ENCODE measurements at places on chromosomes 13 and 19.

- DNase-seq = no peak
Observed at GRCh38 chr13:98157188-98157587, 14.3 kb downstream of the FARP1 start.

DNA sequence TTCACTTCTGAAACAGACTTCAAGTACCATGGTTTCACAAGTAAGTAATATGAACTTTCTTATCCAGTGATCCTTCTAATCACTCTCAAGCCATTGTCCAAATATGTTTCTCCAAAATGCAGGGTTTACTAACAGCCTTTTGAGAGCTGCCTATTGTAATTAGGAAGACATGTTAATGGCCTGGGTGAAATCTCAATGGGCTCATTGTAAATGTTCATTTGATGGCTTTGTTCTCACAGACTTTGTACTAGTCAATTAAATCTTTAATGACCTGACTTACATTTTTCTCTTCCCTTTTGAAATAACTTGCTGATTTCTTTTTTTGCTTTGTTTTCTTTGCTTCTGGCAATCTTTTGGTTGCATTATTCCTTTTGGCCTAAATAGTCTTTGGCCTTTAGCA is 444.8 kb downstream of the LIG4 start:
- DNase-seq = no peak

- peak; percentile 68 for DNase-seq
Observed at GRCh38 chr19:16025108-16026101, 50.9 kb upstream of the TPM4 start.

DNA sequence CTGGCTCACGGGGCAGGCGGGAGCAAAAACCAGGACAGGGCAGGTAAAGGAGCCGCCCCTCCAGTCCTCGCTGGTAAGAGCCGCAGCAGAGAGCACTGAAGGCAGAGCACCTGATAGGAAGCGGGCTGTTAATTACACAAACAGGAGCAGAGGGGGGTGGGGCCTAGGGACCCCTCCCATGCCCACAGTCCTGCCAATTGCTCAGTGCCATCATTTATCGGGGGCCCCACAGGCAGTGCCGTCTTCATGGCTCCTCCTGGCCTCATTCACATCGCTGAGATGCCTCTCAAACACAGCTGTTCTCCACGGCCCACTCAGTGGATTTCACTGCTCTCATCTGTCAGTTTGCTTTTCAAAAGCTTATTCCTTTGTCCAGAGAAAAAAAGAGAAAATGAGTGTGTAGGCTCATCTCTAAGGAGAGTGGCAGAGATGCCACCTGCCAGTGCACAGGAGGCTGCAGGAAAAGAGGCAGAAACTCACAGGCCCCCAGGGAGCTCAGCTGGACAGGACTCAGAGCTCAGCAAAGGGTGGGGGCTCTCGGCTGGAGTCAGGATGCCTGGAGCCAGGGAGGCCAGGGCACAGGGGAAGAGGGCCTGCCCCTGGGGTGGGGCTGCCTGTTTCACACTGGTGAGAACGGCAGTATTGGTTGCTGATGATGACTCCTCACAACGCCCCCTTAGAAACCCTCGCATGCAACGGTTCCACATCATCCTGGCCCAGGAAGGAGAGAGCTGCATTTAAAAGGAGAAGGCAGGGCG is 174.6 kb downstream of the COL4A1 start:
- no peak for DNase-seq

- no peak for DNase-seq
Observed at GRCh38 chr13:42567906-42568305, 6.0 kb upstream of the TNFSF11 start.

- no peak for DNase-seq
Observed at GRCh38 chr19:18500799-18501198, 21.1 kb downstream of the ELL start.

DNA sequence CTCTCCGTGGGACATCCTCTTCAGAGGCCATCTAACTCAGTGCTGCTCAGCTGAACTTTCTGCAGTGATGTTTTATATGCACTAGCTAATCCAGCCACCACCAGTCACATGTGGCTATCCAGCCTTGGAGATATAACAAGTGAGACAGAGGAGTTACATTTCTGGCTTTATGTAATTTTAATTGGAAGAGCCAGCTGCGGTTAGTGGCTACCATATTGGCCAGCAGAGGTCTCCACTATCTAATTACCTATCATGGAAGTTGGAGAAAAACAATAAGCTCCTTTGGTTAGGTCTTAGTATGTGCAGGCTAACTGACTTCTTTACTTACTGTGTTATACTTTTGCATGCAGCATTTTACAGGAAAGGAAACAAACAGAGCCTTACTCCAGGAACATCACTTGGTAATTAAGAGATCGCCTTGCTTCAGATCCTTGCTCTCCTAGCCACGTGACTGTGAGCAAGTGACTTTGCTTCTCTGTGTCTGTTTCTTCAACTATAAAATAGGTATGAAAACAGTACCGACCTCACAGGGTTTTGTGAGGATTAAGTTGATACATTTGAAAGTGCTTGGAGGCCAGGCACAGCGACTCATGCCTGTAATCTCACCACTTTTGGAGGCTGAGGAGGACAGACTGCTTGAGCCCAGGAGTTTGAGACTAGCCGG is 1.6 kb upstream of the KLK10 start:
- peak; percentile 54 for DNase-seq

GRCh38 chr19:46674416-46675178 is 13.6 kb upstream of the DACT3 start:
- DNase-seq = peak; percentile 77

GRCh38 chr19:41218615-41219507 is at the start of gene AXL:
Gene AXL (plus strand): TSS chr19:41219223. CDS start chr19:41219393, 170 bp downstream.
- peak; percentile 68 for DNase-seq

DNA sequence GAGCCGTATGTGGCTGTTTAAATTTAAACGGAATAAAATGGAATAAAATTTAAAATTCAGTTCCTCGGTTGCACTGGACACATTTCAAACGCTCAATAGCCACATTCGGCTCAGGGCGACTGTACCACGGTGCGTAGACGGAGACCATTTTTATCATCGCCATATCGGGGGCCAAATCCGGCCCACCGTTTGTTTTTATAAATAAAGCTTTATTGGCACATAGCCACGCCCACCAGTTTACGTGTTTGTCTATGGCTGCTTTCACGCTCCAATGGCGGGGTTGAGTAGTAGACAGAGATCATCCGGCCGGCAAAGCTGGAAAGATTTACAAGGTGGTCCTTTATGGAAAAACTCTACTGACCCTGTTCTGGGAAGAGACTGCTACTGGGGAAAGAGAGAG is 33.0 kb downstream of the PTPRS start:
- DNase-seq = no peak

DNA sequence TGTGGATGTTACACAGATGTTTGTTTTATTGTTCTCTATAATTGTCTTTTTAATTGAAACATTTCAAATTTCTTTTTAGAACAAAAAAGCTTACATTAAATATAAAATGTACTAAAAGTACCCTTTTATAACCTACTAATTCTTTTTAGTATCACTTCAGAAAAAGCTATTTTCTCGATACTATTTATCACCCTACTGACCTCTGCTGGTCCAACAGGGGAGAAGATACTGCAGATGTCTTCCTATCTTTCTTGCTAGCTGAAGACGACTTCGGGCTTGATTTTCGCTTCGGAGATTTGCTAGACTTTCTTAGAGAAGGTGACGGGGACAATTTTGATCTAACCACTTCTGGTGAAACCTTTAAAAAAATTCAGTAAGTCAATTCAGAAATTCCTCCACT is 42.4 kb downstream of the ZC3H13 start:
- no peak for DNase-seq

DNA sequence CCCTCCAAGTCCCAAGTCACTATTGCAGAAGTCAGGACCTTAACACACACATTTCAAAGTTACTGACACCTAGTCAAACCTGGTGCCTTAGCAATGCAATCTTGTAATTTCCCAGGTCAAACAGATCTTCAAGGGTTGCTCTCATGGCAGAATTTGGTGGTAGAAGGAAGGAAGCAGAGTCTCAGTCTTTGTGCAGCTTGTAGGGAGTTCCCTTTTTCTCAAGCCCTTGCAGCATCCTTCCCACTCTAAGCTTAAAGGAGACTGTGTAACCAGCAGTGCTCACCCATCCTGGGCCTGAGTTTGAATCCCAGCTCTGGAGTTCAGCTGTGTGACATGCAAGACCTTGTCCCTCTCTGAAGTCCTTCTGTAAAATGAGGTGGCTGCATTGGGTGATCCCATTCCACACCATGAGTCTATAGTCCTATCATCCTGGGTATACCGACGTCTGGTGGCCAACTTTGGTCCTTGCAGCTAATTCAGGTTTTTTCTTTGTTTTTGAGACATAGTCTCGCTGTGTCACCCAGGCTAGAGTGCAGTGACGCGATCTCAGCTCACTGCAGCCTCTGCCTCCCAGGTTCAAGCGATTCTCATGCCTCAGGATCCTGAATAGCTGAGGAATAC is 9.8 kb downstream of the SIGLEC10 start:
- peak; percentile 55 for DNase-seq

DNA sequence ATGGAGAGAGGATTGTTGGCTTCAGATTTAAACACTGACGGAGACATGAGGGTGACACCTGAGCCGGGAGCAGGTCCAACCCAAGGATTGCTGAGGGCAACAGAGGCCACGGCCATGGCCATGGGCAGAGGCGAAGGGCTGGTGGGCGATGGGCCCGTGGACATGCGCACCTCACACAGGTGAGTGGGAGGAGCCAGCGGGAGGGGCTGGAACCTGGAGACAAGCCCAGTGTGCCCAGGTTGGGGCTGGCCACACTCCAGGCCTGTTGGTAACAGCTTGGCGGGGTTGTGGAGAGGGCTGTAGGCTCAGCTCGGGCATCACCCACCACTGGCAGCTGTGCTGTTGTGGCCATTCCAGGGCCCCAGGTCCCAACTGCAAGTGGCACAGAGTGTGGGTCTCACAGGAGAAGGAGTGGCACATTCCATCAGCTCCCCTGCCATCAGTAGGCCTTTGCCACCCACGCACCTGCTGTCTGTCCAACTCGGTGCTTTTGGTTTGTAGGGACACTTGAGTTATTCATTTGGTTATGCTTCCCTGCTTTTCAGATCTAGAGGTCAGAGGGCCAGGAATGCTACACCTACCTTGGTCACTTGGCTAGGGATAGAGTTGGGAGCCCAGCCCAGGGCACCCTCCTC is 49.8 kb downstream of the TSSK6 start:
- DNase-seq = no peak

DNA sequence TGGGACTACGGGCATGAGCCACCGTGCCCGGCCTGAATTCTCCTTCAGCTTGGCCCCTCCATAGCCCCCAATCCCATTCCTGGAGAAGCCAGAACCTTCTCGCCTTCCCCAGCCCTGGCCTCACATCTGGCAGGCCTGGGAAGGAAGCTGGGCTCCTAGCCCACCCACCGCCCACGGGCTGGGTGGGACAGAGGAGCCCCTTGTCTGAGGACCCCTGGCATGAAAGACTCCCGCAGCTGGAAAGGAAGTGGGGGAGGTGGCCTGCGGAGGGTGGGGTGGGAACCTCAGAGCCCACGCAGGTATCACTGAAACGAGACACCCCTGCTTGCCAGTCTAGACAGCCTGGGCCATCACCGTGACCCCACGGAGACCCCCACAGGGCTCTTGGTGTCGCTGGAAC is 7.7 kb upstream of the NANOS3 start:
- DNase-seq = no peak

DNA sequence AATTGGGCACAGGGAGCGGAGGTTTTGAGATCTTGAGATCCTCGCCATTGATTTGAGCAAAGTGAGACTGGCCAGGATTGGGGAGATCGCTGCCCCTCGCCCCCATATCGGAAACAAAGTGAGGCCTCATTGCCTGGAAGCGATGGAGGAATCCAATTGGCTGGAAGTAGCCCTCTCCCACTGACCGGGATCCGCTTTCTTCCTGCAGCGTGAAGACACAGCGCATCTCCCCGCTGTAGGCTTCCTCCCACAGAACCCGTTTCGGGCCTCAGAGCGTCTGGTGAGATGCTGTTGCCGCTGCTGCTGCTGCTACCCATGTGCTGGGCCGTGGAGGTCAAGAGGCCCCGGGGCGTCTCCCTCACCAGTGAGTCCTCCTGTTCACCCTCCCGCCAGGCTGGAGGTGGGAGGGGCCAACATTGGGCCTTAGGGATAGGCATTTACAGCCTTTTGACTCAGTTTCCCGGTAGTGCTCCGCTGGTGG is 438 bp downstream of the PRKCSH start:
- DNase-seq = peak; percentile 54

DNA sequence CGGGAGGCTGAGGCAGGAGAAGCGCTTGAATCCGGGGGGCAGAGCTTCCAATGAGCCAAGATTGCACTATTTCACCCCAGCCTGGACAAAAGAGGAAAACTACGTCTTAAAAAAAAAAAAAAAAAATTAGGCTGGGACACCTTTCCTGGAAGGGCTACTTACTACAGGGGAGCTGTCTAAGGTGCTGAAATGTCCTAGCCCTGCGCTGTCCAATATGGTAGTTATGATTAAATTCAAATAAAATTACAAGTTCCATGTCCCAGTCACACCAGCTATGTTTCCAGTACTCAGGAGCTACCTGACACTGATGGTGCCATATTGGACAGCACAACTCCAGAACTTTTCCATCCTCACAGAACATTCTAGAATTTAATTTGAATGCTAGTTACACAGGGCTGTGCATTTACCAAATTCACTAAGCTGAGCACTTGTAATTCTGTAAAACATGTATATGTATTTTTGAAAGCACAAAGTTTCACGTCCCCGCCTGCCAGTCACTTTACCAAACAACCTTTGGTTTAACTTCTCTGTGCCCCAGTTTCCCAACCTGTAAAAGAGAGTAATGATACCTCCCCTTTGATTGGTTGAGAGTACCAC is 9.2 kb upstream of the ZSCAN22 start:
- DNase-seq = peak; percentile 57

GRCh38 chr13:110894086-110894485 is 20.8 kb downstream of the ANKRD10 start:
- DNase-seq = no peak

- DNase-seq = no peak
Observed at GRCh38 chr19:1026783-1027649, 608 bp downstream of the CNN2 start.

- no peak for DNase-seq
Observed at GRCh38 chr19:56103027-56103614, 18.0 kb downstream of the ZNF787 start.

DNA sequence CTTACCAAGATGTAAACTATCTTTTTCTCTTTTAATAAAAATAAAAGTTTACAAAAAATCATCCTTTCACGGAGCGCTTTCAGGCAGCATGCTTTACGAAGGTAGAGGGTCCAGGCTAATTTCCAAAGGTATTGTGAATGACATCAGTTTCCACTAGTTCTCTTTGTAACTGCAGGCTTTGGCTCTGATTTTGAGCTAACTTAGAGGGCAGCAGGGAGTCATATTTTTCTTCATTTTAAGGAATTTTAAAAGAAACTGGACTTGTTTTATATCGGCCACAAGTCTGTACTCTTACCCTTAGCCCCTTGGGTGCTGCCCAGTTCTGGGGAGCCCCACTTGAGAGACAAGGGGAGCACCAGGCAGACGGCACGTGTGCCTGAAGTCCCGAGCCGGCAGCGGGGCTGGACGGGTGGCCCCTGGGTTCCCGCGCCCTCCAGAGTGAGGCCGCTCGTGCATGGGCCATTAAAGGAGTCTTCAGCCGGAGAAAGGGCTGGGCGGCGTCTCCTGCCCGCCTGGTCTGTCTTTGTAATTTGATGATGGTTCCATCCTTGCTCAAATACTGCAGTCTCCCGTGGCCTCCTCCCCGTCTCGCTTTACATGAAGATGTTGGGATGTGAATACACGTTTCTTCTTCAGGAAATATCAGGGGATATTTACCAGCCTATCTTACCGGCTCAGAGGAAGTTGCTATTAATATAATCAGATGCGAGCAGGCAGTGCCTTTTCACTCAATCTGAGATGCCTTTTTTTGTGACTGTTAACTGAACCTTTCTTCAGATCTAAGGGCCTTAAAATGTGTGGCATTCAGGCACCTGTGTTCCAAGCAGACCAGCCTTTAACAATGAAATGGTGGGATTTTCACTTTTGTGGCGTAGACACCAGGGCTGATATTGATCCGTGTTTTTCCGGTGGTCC is 67.4 kb downstream of the GGACT start:
- DNase-seq = no peak

- no peak for DNase-seq
Observed at GRCh38 chr13:30033681-30034457, 183.5 kb upstream of the UBL3 start.
